Lung (tissue), 17 donors: ENCODE measurements at places on chromosomes 1 and 21.
A peak's percentile ranks its signal among the peaks of the same experiment; 100 is the strongest.

- DNase-seq = no peak
These were observed 1.8 kb downstream of the FNDC10 start for GRCh38 chr1:1598051-1598719.

DNA sequence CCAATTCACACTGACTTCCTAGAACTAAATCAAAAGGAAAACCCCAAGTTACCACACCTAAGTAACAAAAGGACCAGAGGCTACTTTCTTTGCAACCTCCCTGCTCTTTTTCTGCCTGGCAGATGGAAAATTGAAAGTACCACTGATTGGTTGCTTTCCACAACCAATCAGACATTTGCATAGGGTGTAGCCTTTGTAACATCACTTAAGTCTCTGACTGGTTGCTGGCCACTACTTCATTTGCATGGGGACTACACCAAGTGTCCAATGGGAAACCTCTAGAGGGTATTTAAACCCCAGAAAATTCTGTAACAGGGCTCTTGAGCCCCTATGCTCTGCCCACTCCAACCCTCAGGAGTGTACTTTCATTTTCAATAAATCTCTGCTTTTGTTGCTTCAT lies 365.0 kb downstream of the LTN1 start:
- no peak for DNase-seq

DNA sequence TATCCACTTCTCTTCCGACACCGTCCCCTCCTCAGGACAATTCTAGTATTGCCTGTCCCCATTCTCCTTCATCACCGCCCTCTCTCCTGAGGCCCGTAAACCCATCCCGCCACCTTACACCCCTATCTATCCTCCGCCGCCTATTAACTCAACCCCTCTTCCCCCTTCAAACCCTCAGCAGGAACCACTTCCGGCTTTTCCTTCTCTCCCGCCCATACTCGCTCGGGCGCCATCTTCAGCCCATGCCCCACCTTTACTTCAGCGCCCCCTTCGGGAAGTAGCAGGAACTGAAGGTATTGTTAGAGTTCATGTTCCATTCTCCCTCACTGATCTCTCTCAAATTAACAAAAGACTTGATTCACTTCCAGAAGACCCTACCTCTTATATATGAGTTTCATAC lies 31.6 kb downstream of the VN1R5 start:
- DNase-seq = no peak

- DNase-seq = no peak
These were observed 388.1 kb upstream of the VAMP3 start for GRCh38 chr1:7382971-7383370.

GRCh38 chr21:30733026-30733425 lies 14.0 kb downstream of the KRTAP21-2 start:
- no peak for DNase-seq

- no peak for DNase-seq
These were observed 3.0 kb downstream of the SDE2 start for GRCh38 chr1:225995919-225996864.

DNA sequence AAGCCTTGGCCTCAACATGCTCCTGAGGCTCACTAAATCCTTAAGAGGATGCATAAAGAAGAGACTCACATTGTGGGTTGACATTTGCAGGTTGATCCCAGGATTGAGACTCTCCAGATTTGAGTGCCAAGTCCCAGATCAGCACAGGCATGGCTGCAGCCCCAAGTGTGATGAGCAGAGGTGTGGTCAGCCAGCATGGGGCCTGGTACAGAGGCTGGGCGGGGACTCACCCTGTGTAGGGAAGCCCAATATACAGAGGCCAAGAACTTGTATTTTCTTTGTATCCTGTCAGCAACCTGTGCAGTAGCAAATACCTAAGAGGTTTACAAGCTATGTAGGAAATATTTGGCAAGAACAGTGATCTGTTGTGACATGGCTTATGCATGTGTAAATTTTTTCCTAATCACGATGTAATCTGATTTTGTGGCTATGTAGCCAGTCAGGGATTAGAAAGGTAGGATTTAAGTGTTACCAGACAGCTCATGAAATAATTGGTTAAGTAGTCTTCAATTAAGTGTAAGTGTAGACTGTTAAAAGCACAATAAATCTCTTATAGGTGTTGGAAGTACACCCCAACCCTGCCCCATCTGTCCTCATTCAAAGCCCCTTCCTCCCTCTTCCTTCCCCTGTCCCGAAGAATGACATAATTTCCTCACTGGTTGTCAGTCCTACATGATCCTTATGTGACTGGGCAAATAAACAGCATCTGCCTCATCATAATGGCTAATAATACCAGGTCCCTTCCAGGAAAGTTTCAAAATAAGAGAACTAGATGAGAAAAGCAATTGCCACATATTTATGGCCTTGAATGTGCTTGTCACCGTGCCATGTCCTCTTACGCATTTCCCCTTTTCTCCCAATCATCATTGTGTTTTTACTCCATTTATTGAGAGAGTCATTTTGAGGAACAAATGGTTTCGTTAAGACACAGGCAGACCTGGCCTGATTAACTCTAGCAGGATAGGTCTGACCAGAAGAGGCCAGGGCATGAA lies 120.9 kb downstream of the HLX start:
- peak; percentile 80 for DNase-seq

- no peak for DNase-seq
These were observed 19.0 kb downstream of the DNALI1 start for GRCh38 chr1:37575692-37576091.

GRCh38 chr1:245582026-245582425 lies 427.2 kb downstream of the KIF26B start:
- no peak for DNase-seq

DNA sequence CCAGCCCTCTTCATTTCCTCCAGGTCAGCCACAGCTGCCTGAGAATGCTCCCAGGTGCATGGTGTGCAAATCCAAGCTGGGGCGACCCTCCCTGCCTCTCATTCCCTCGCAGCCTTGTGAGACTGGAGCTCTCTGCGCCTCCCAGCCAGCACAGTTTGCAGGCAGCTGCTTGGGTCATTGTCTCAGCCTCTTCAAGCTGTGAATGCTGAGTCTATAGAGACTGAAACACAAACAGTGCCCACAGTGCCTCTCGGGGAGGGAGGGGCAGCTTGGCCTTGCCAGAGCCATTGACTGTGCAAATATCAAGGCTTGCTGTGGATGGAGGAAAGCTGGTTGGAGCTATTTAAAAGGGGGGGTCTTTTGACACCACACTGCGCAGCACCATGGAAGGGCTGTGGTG lies 10.6 kb downstream of the PLXNA2 start:
- DNase-seq = peak; percentile 90

DNA sequence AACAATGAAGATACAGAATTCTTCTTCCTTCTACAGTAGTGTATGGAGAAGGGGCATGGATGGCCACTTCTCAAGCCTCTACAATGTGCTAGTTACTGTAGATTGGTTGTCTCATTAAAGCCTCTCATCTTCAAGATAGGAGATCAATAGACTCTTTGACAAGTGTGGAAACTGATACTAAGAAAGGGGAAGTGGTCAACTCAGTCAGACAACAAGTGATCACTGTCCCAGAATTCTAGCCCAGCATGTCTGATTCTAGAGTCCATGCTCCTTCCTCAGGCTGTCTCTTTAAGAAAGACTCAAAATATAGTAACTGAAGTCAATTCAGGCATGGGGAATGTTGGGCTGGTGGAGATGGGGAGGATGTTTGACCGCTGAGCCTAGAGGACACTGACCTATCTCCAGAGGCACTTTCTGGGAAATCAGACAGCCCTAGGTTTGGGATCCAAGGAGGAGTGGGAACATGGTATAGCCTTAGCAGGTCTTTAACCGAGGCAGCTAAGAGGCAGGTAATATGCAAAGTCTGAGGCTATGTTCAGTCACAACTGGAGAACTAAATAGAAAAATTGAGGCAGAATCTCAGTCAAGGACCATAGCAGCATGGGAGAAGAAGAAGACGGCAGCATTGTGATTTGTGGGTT lies 39.3 kb upstream of the EYA3 start:
- no peak for DNase-seq

DNA sequence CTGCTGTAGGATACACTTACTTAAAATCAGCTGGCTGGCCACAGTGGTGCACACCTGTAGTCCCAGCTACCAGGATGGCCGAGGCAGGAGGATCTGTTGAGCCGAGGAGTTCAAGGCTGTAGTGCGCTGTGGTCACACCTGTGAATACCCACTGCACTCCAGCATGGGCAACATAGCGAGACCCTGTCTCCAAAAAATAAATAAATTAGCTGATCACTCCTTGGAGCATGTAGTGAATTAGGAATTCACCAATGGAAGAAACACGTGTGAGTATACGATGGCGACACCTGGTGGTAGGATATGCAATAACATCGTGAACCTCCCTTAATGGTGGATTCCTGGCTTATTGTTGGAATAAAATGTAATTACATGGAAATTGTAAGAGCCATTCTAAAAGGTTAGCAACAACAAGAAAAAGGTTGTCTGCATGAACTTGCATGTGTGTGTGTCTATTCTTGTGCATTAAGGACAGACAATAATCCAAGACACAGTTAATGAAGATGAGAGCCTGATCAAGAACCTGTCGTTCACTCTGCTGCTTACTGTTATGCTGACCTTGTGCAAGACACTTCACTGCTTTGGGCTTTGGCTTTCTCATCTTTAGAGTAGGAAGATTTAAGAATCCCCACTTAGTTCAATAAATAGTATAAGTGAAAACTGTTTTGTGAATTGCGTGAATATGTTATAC lies 38.6 kb upstream of the COX20 start:
- peak; percentile 84 for DNase-seq

DNA sequence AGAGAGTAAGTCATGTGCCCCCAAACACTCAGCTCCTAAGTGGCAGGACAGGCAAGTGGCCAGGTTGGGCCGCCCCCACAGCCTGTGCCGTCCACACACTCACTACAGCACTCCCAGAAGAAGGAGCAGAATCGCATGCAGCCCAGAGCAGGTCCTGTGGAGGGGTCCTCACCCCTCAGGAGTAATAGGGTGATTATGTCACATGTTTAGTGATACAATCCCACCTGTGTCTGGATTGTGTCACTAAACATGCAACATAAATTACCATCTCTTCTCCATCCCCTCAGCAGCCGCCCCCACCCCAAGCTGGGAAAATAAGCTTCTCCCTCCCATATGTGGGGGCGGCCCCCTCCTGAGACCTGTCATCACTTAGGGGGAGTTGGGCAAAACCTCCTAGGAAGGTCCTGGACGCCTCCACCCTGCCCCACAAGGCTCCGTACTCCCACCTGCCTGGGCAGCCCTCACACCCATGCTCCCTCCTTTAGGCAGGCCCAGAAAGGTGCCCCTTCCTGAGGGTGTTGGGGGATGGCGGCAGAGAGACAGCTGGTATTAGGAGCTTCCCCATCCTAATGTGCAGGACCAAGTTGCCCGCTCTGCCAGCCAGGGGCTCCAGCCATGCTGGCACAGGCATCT lies 56.9 kb downstream of the STUM start:
- no peak for DNase-seq

DNA sequence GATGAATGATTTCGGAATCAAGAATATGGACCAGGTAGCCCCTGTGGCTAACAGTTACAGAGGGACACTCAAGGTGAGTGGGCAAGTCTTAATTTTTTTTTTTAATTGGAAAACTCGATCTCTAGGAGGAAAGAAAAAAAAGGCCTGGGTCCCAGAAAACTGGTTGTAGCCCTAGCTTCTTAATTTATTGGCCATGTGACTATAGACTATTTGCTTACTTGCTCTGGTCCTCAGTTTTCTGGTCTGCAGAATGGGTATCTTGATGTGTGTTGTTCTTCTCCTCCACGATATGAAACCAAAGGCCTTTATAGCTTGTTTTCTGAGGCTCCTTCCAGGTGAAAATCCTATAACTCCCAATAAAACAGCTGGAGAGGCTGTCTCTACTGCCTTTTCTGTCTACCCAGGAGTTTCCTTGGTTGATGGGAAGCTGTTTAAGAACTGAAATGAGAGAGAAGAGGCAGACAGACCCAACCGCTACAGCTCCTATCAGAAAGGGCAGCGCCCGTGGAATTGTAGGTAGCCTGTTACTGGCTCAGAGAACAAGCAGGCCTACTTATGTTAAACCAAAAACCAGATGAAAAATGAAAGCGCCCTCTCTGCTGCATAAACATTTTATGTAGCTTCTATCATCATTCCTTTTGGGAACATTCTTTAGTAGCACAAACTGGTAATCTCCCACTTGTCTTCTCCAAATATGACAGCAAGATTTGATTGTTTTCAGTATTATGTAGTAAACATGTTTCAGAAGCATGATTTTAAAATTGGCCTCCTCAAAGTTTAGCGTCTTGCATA lies 4.5 kb downstream of the ETS2 start:
- no peak for DNase-seq

GRCh38 chr1:37265786-37266667 lies 208.4 kb upstream of the ZC3H12A start:
- no peak for DNase-seq

GRCh38 chr1:11675325-11675724 lies 5.6 kb downstream of the MAD2L2 start:
- DNase-seq = no peak

DNA sequence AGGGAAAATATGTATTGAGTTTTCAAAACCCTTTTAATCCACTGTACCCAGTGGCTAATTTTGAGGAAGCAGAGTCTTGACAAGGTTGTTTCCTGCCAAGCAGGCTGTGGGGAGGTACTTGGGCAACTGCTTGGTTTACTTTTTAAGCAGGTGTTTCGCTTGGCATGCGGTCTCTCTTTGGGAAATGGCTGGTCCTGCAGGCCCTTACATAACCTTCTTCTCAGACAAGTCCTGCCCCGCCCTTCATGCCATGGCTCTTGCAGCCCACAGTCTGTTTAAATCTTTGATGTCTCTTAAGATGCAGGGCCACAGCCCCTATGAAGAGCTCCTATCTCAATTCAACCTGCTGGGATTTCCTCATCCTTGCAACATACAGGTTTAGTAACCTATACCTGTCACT lies 36.0 kb upstream of the ABCD3 start:
- peak; percentile 49 for DNase-seq

GRCh38 chr1:184826001-184826400 lies 71.3 kb upstream of the EDEM3 start:
- no peak for DNase-seq

- peak; percentile 17 for DNase-seq
These were observed 47.7 kb downstream of the CDC42BPA start for GRCh38 chr1:227270554-227270953.

- no peak for DNase-seq
These were observed 884 bp upstream of the LRRC8C start for GRCh38 chr1:89631816-89632656.

- DNase-seq = no peak
These were observed 130.3 kb downstream of the HIVEP3 start for GRCh38 chr1:41788427-41788826.

- DNase-seq = peak; percentile 90
These were observed at the start of gene DNM3 for GRCh38 chr1:171841050-171841910. Gene DNM3 (plus strand): TSS chr1:171841498. CDS start chr1:171841657, 159 bp downstream.

- DNase-seq = no peak
These were observed 191.7 kb upstream of the ESRRG start for GRCh38 chr1:216914974-216915373.
